ENCODE measurements at places on chromosomes 5 and 9.

DNA sequence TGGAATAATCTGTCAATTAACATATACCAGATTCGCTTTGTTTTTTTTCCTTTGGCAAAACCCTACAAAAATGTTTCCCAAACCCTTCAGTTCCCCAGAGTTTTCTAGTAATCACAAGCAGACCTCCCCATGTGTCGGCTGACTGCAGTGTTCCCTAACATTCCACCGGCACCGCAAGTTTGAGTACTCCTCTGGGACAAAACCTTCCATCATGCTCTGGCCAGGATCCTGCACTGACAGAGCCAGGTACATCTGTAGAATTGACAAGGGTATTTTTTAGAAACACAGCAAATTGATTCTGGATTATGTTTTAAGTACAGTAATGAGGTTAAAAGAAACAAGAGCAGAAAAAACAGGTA lies 174.7 kb downstream of the GAS1 start:
- no peak for DNase-seq

DNA sequence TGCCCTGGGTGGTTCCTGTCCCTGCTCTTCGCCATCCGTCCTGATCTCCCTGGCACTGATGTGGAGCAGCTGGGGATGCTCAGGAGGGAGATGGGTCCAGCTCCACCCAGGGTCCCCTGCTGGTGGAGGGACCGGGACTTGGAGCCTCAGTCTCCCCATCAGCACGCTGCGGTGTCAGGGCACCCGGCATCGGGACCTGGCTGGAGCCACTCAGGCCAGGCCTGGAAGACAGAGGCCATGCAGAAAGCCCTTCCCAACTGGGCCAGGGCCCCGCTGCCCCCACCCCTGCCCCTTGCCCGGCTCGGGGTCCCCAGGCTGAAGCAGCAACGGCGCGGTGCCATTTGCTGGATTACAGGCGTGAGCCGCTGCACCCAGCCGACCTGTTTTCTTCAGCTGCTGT lies 40.3 kb upstream of the NSMF start:
- DNase-seq, result no peak

GRCh38 chr5:91315701-91316100 lies 67.4 kb downstream of the ARRDC3 start:
- no peak for DNase-seq

- no peak for DNase-seq
These were observed 2117.9 kb upstream of the C9orf72 start for GRCh38 chr9:29691145-29691544.

DNA sequence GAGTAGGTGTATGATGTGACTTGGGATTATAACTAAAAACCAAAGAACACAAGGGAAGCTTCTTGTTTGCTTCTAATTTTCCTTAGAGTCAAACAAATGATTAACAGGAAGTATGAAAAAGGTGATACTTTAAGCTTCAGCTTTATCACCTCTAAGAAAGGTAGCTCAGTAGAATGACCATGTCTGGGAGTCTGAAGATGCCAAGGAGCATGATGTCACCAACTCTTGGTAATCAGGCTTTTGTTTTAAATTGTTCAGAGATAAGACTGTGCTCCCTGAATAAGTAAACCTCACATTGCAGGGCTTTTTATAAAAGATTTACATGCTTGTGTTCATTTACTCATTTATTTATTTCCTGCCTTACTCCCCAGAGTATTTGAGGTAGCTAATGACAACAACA lies 169.9 kb downstream of the FER start:
- DNase-seq, result no peak

DNA sequence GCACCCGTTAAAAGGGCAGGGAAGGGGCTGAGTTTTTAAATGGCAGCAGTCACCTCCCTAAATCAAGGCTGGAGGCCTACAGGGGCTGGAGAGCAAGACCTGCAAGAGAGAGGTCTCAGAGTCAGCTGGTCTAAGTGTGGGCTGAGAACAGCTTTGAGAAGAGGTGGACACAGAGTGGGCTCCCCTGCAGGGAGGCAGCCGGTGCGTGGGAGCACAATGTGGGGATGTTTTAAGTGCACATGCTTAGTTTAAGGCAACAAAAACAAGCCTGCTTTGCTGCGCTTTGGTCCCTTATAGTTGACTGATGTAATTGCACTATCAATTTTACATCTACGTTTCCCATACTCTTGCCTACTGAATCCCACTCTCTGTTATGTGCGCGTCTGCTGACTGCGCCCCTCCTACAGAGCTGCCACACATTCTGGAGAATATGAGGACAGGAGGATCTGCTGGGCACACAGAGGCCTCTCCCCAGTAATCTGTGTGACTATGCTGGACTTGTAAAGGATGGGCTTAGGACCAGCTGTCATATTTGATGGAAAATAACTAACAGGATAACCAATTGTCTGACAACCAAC lies 62.0 kb upstream of the ICE1 start:
- no peak for DNase-seq

GRCh38 chr5:177320879-177321278 lies 9.2 kb upstream of the MXD3 start:
- DNase-seq, result no peak

- DNase-seq, result no peak
These were observed 2.6 kb downstream of the CFAP90 start for GRCh38 chr5:7848296-7848695.

DNA sequence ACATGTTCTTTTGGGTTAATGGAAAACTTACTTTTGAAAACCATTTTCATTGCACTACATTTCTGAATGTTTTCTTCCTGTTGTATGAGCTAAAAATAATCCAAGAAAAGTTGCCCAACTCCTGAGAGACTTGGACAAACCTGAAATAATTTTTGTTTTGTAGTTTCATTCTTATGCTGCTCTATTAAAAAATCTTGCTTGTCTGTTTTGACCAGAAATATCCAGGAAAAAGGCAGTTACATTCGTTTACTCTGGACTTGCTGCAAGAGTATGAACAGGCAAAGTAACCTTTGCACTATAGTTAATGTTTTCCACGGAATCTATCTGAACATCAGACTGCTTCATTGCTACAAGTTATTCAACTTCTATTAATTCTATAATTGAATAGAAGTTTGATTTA lies 200.1 kb upstream of the DAB2 start:
- DNase-seq, result no peak

DNA sequence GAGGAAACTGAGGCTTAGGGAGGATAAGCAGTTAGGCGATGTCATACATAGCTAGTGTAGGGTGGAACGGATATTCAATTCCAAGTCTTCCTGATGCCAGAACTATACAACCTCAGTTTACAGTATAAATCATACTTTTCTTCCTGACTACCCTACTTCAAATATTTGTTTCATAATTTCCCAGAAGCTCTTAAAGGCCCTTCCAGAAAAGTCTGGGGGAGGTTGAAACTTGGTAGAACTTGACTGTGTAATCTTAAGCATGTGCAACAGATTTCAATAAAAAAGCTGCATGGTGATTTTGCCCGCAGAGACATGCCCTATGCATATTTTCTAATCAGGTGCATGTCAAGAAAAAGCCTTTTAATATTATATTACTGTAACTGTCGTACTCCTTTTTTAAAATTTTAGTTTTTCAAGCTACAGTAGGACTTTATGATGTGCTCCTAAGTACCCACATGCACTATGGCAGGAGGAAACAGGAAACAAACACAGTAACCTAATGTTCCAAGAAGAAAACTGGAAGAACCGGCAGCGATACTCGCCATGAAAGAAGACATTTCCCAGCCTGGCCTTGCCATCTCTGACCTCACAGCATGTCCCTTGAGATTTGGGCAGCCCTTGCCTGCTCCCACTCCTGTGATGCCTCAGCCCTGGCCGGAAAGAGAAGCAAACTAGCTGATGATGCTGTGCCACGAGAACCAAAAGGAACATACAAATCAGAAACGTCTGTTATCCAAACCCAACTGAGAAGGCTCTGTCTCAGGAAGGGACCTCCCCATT lies 266.0 kb downstream of the EFNA5 start:
- no peak for DNase-seq

- DNase-seq, result no peak
These were observed 77.5 kb downstream of the CERT1 start for GRCh38 chr5:75433814-75434506.

DNA sequence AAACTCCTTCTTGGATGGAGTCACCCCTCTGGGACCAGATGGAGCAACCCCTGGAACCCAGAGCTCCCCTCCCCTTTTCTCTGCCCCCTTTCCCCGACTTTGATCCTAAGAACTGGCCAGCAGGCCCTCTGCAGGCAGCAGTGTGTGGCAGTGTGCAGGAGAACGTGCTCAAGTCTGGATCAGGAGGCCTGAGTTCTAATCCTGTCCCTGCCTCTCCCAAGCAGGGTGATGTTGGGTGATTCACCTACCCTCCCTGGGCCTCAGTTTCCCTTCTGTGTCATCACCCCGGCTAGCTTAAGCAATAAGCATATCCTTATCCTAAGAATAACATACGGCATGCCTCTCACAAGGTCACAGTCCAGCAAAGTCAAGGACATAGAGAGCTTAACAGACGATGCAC lies 67.6 kb downstream of the C9orf50 start:
- DNase-seq, result no peak

- no peak for DNase-seq
These were observed 91.6 kb upstream of the PTCH1 start for GRCh38 chr9:95608341-95608740.

DNA sequence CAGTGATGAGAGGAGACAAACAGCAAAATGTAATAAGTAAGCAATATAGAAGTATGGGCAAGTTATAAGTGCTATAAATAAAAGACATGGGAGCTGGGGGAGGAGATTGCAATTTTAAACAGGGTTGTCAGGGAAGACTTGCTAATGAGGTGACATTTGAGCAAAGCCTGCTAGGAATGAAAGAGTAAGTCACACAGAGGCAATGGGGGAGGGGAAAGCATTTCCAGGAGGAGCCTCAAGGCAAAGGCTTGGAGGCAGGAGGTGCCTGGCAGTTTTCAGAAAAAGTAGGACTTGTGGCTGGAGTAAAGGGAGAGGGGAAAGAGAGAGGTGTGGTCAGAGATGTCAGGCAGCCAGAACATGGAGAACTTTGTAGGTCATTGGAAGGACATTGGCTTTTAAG lies 124.4 kb upstream of the NMUR2 start:
- DNase-seq, result no peak

DNA sequence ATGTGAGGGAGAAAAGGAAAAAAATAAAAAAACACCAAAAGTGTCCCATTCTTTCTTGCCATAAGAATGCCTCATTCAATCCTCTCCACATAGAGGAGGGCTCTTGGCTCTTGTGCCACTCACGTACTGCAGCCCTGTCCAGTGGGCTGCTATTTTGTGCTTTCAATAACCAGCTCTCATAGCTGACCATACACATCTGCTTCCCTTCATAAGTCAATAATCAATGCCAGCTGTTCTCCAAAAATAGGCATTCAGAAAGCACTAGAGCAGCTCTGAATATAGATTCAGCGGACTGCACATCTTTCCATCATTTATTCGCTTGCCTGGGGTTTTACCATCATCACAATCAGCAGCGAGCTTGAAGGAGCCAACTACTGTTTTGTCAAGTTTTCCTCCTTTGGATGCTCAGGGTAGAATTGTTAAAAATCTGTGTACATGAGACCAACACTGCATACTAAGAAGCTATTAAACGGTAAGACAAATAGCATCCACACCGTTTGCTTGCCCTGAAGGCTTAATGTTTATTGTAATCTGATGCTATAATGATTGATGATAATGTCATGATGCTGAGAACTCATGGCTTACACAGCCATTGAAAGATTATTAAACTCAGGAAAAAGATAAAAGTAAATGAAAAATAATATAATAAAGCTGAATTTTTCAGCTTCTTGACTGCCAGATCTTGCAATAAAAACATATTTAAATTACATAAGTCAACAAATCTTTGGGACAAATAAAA lies 80.0 kb downstream of the OXCT1 start:
- no peak for DNase-seq

- DNase-seq, result no peak
These were observed 435.7 kb downstream of the MAT2B start for GRCh38 chr5:163941079-163941478.

GRCh38 chr9:109251080-109251775 lies 69.6 kb downstream of the EPB41L4B start:
- DNase-seq, result peak; percentile 5

- no peak for DNase-seq
These were observed 228.6 kb downstream of the SLF1 start for GRCh38 chr5:94847019-94847418.

DNA sequence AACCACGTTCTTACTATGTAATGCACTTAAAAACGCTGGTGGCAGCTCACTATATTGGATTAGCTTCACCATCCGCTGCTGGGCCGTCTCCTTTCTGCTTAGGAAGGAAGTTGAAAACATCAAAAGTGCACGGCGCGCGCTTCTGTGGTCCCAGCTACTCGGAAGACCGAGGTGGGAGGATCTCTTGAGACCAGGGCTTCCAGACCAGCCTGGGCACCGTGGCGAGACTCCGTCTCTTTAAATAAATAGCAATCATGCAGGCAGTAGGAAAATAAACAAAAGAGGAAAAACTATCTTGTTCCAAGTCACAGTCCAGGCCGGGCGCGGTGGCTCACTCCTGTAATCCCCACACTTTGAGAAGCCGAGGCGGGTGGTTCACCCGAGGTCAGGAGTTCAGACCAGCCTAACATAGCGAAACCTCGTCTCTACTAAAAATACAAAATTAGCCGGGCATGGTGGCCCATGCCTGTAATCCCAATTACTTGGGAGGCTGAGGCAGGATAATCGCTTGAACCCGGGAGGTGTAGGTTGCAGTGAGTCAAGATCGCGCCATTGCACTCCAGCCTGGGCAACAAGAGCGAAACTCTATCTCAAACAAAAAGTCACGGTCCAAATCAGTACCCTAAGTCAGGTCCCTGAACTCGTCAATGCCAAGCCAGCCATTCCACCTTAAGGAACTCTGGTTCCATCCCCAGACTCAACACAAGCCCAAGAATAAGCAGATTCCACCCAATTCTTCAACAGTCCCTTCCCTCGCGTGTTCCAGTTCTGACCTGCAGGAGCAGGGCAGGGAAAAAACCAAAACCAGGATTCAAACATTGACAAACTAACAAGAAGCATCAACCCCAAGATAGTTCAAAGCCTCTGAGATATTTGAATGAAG lies 1.0 kb upstream of the GOLGA1 start:
- no peak for DNase-seq

DNA sequence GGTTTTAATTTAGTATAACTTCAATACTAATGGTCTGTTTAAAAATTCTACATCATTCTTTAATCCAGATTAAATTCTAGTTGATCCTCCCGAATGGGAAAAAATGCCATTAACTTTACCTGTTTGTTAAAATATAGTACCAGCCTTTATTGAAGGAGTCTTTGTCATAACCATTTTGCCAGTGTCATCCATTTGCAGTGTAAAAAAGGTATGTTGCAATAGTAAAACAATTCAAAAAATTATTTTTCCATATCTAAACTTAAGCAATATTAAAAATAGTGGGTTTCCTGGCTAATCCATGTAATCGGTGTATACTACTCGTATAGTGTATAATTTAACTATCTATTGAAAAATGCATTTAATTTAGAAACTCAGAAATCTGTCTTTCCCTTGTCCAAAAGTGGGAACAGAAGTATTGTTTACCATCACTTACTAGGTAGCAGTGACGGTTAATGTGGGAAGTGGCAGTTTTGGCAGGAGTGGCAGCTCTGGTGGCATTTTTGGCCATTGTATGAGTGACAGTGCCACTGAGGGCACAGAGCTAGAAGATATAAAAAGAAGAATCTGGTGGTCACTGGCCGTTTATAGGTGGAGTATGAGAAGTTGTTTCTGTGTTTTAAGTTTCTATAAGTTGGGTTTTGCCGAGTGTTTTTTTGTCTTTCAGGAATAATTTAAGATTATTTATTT lies 1.9 kb downstream of the AP3S1 start:
- DNase-seq, result no peak
